ENCODE measurements at places on chromosomes 4 and X.

GRCh38 chr4:67084783-67085182 lies 460.5 kb downstream of the CENPC start:
- DNase-seq: no peak

GRCh38 chrX:72142094-72142793 lies 10.5 kb upstream of the RTL5 start:
- no peak for DNase-seq

DNA sequence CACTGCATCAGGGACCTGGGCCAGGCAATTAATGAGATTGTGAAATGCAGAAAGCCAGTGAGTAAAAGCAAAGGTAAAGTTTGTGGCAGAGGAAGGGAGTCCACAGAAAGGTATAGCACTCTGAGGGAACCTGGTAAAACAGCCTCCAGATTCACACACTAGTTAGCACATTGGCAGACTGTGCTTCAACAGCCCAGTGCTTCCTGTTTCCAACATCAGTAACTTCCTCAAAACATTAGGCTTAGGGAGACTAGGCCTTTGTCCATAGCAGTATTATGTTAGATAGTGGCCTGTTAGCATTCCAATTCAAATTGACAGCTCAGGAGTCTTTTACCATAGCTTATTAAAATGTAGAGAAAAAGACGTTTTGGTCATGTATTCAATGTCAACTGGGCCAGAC lies 582.6 kb upstream of the ACTRT1 start:
- DNase-seq: no peak

DNA sequence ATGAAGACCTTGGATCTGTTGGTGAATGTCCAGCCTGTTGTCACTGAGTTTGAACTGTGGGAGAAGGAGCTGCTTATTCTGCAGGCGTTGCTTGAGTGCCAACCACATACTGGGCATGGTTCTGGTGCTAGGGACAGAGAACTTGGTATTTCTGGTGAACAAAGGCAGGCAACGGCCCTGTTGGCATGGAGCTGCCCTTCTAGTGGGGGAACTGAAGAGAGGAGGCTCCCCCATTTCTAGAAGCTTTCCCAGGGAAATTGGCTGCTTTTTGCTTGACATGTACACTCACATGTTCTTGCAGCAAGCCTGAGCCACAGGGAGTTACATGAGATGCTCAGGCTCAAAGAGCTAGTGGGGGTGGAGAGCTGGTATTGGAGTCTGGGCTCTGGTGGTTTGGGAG lies 8.9 kb upstream of the CD38 start:
- DNase-seq: no peak

DNA sequence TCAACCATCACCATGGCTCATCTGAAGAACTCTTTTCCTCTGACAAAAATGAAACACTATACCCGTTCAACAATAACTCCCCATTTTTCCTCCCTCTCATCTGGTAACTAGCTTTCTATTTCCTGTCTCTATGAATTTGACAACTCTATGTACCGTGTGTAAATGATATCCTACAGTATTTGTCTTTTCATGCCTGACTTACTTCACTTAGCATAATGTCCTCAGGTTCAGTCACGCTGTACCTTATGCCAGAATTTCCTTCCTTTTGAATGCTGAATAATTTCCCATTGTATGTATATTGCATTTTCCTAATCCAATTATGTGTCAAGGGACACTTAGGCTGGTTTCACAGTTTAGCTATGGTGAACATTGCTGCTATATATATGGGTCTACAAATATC lies 18.2 kb downstream of the MAGEA9 start:
- no peak for DNase-seq

- no peak for DNase-seq
These were observed 316.2 kb downstream of the STIM2 start for GRCh38 chr4:27176881-27177280.

DNA sequence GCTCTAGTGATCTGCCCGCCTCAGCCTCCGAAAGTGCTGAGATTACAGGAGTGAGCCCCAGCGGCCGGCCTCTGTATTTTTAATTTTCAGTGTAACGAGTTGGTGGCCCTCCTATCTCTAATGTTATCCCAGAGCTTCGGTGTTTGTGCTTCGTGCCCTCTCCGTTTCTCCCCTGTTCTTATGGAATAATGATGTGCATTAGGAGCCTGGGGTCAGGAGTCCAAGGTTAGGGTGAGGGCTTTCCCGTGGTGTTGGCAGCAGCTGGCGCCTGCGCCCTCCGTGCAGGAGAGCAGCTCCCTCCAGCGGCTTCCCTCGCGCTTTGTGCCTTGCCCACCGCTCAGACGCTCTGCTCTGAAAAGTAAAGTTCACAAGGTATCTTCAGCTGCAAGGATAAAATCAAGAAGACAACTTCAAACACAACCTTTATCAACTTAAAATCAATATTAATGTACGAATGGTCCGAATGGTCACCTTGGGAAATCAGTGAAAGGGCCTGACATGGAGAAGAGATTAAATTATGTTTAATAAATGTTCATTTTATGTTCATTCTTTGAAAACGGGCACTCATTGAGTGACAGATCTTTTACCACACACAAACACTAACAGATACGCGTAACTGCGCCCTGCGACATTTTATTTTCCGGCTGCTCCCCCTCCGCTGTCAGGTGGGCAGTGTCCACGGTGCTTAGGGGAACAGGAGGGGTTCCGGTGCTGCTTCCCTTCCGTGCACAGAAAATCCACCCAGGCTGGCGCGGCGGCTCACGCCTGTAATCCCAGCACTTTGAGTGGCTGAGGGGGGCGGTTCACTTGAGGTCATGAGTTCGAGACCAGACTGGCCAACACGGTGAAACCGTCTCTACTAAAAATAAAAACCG lies 62.4 kb downstream of the TRAPPC11 start:
- DNase-seq: peak; percentile 33

- DNase-seq: no peak
These were observed 66.7 kb upstream of the FRAS1 start for GRCh38 chr4:77990456-77990855.

GRCh38 chrX:10892621-10893225 lies 218.4 kb upstream of the HCCS start:
- DNase-seq: no peak

GRCh38 chr4:92387459-92388069 lies 83.8 kb downstream of the GRID2 start:
- no peak for DNase-seq

DNA sequence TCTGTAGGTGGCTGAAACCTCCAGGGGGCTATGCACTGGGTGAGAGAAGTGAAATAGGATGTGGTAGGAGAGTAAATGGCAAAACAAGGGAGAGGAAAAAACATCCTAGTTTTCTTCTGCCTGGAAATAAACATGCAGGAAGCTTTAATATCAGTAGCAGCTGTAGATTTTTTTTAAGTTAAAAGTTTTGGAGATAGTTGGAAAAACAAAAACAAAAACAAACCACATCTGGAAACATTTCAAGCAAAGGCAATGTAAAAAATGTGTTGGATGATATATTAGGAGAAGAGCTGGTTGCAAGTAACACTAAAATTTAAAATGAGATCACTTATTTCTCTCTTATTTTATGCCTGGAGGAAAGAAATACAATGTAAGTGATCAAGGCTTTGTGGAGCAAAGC lies 388.0 kb downstream of the SPRY1 start:
- DNase-seq: no peak

GRCh38 chrX:45540181-45540580 lies 339.5 kb upstream of the DIPK2B start:
- no peak for DNase-seq

DNA sequence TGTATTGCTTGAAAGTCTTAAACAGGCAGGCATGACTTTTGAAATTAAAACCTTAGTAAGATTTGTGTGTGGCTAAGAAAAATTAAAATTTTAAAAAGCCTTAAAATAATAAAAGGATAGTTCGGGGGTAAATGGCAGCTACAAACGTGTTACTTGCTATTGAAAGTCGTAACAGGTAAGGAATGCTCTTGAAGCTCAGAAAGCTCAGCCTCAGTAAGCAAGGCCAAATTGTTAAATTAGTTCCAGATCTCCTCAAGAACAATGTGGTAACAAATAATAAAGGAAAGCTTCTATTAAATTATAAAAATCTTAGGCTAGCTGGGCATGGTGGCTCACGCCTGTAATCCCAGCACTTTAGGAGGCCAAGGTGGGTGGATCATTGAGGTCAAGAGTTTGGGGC lies 25.5 kb downstream of the PRMT9 start:
- no peak for DNase-seq

DNA sequence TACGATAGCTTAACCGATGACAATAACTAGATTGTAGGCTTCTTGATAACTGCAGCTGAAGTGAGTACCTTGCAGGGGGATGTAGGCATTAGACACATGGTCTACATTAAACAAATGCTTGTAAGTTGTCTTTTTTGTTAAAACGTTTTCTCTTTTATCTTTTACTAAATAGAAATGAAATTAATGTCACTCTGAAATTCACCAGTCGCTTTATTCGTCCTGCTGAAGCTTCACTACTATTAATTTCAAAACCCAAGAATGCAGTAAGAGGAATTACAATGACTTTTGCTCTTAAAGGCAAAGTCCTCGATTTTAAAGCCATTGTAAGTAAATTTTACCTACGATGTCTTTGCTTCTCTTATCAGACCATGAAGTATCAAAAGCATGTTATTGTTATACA lies 239.7 kb downstream of the CFAP47 start:
- DNase-seq: no peak

DNA sequence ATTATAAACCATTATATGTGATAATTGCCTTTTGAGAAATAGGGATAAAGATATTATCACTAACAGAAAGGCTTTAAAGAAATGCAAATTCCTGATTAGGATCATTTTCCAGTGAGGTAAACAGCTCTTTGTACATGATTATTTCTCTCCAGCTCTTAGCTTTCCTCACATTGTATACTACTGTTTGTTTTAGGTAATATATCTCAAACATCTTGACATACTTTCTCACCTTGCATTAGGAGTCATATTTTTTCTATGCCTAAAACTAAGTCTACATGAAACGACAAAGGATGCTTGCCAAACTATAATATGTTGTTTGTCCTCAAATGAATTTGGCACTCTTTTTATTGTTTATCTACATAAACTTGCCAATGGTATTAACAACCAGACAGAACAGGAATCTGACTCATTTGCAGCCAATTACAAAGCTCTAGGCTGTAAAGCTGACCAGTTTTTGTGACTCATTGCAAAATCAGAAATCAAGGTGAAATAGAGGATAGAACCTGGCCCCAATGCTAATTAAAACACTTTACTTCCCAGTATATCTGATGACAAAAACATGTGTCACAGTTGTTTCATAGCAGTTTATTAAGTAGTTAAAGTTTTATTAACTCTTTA lies 107.0 kb downstream of the IQCM start:
- DNase-seq: no peak

- DNase-seq: no peak
These were observed 82.4 kb downstream of the F11 start for GRCh38 chr4:186348433-186348832.

GRCh38 chr4:123166023-123166422 lies 230.6 kb upstream of the SPRY1 start:
- no peak for DNase-seq

GRCh38 chrX:71131510-71131909 lies 13.1 kb downstream of the MED12 start:
- DNase-seq: no peak

GRCh38 chr4:108400309-108400708 lies 220.1 kb upstream of the RPL34 start:
- DNase-seq: no peak

DNA sequence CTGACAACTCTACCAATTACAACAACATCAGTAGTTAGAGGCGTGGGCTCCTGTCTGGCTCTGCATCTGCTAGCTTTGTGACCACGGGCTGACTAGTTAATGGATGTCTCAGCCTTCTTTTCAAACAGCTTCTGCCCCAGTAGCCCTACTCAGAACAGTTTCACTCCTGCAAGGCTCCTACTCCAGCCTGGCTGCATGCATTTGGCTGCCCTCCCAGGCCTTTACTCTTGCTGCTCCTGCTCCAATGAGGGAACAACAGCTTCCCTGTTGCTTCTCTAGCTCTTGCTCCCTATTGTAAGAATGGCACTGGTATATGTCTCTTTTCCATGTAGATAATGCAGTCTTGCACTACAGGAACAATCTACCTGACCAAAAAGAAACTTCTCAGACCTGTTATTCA lies 93.3 kb downstream of the TTC29 start:
- no peak for DNase-seq

GRCh38 chr4:2793586-2794485 lies 951 bp downstream of the SH3BP2 start:
- no peak for DNase-seq

DNA sequence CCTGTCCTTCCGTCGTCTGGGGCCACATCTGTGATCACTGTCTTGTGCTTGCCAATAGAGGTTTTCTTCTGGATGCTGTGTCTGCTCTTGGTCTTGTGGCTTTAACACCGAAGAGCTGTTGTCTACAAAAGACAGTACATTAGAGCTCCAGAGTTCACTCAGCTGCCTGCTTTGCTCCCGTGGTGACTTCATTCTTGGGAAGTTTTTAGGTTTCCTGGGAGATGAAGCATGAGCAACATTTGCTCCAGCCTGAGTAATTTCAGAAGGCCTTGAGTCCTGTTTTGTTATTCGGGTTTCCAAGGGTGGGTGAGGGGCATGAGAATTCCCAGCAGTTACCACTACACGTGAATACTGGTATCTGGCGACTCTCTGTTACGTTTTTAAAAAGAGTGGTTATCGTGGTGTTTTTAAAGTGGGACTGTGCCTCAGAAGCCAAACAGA lies 189.2 kb downstream of the SHROOM3 start:
- DNase-seq: no peak

DNA sequence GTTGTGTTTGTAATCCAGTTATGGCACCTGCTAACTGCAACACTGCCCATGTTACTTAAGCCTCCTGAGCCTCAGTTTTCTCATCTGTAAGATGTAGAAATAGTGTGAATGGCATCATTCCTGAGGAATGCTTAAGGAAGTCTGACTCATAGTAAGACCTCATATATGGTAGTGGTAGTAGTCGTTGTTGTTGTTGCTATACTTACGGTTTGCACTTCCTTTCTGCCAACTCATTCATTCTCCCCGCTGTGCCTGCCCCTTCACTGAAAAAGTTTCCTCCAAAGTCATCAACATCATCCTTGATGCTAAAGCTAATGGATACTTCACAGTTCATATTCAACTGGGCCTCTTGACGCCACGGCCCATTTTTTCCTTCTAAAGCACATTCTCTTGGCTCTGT lies 54.2 kb upstream of the SPANXN3 start:
- no peak for DNase-seq

- no peak for DNase-seq
These were observed 91.9 kb upstream of the TMEM164 start for GRCh38 chrX:109911046-109911445.

DNA sequence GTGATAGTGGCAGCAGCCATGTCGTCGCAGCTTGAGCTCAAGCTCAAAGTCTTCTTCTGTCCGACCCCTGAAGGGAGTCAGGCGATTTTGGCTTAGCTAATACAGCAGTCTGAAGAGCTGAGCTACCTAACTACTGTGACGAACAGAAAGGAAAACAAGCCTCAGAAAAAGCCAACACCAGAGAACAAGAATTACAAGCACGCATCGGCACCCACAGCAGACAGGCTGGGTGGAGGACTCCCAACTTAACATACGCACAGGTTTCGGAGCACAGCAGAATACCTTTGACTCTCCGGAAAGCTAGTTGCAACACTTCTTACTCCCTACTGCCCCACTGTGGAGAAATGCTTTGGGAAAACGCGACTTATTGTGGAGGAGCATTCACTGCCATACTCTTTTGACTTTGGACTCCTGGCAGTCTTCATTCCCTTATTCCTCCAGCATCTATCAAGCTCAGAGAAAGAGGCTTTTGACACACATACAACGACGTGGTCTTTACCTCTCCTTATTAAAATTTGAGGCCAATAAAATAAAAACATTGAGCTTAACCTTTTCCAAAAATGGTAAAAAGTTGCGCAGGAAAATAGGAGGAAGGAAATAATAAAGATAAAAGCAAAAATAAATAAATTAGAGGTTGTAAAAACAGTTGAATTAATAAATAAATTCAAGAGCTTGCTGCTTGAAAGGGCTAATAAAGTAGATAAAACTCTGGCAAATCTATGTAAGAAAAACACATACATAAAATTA lies 41.3 kb upstream of the GPC3 start:
- no peak for DNase-seq
